ENCODE measurements at places on chromosomes 7 and 10.

GRCh38 chr7:54964136-54964535 is 54.7 kb upstream of the EGFR start:
- no peaks in the 10 kb centered on the region for H3K27me3 ChIP-seq
- DNase-seq: no peak
- H3K4me1 ChIP-seq: no peaks in the 10 kb centered on the region

DNA sequence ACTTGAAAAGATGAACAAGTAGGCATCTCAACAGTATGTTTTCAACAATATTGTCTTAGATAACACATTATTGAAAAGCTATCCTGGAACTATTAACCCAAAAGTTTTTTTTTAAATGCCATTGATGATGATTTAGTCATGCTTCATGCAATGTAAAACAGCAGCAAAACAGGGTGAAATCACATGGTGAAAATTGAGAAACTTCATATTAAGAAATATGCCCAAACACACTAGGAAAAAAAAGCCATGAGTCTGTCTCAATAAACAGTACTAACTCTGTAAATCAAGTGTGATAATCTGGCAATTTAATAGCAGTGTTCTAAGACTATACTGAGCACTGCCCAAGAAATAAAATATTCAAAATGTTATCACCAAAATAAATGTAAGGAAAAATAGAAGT is 613.1 kb downstream of the KCNMA1 start:
- DNase-seq: no peak
- H3K36me3 ChIP-seq: no peaks in the 10 kb centered on the region
- H3K27me3 ChIP-seq: peaks cover 6% of the 10 kb centered on the region
- no peak overlapping the region for H3K4me3 ChIP-seq
- H3K4me1 ChIP-seq: no peaks in the 10 kb centered on the region
- H3K27ac ChIP-seq: no peak overlapping the region

DNA sequence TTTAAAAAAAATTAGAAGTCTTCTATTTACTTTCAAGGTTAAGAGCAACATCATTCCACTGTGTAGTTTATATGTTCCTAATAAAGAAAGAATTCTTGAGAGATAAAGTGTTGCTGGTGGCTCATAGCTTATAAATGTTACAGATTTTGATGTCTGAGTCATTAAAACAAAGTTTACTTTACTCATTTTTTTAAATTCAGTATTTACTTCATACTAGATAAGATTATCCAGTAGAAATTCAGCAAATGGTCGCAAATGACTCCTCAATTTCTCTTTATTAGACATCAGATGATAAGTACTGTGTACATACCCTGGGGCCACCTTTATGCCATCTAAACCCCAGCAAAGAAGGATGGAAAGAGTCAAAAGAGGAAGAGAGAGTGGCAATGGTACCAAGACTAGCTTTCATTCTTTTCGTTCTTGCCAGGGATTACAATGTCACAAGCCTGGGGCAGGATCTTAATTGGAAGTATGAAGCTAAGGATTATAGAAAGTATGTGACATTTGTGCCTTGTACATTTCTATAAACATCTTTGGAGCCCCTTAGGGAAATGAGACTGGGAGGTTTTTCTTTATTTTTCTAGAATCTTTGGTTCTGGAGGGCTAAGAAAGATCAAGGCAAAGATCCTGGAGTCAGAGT is 206.1 kb downstream of the CHRM2 start:
- no peak overlapping the region for H3K27ac ChIP-seq
- H3K36me3 ChIP-seq: no peaks in the 10 kb centered on the region
- no peak for DNase-seq
- H3K4me1 ChIP-seq: no peaks in the 10 kb centered on the region

- no peaks in the 10 kb centered on the region for H3K4me1 ChIP-seq
- no peak overlapping the region for H3K4me3 ChIP-seq
- DNase-seq: no peak
- no peaks in the 10 kb centered on the region for H3K36me3 ChIP-seq
Observed at GRCh38 chr10:133335246-133336117, 1.2 kb downstream of the CALY start.

DNA sequence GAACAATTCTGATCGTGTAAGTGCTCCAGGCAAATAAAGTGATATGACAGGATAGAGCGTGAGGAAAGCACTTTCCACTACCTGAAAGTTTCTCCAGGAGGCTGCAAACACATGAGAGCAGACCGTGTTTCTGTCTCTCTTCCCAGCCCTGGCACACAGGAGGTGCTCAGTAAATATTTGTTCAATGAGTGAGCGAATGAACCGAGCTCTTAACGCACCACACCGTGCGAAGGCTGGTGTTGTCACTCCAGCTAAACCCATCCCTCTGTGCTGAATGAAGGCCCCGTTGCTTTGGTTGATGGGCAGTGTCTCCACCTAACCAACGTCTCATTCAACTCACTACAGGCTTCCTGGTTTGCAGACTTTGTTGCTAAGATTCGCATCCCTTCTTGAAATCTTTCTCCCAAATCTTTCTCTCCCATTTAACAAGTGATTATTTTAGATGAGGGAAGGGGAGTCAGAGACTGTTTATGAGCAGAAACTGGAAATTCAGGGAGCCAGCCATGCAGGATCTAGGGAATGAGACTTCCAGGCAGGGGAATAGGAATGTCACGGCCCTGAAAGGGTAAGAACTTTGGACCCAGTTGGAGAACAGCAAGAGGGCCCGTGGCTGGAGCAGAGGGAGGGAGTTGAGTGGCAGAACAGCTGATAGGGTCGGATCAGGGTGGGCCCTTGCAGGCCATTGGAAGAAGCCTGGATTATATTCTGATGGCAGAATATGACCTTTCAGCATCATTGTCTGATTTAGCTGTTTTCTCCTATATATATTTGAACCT is 282.6 kb downstream of the CAMK1D start:
- no peak overlapping the region for H3K4me3 ChIP-seq
- no peak overlapping the region for H3K27ac ChIP-seq
- peaks cover 9% of the 10 kb centered on the region for H3K4me1 ChIP-seq
- H3K27me3 ChIP-seq: no peaks in the 10 kb centered on the region
- DNase-seq: no peak

DNA sequence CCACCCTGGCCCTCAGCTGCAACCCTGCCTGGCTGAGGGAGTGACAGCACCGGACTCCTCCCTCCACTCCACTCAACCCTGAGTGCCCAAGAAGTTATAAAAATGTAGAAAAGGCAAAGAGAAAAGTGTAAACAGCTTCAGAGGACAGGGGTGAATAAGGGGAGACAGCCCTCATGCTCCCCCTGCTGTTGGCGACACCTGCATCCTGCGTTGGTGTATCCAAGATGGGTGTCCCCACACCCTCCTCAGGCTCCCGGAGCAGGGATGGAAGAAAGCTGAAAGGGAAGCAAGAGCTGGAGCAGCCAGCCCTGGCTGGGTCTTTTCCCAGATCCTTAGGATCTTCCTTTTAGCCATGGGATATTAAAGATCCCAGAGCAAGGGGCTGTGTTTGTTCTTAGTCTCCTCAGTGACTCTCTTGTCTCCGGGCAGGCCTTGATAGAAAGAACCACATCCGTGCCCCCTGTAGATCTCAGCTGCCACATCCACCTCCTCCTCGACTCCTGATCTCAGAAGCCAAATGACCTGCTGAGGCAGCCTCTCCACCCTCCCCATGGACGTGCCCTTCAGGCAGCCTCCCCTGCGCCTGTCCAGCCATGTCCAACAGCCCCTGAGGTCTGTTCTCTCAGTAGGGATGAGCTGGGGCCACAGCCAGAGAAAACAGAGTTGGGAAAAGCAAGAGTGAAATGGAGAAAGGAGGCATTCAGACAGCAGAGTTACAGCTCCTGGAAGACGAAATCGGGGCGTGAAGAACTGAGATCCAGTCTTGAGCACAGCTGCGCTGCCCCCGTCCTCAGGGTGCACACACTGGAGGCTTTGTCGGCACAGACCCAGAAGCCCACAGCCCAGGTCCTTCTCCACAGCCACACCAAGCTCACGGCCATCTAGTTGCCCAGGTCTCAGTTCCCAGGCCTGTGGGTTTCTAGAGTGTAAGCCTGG is 6.8 kb downstream of the FAM131B start:
- peaks cover 20% of the 10 kb centered on the region for H3K27me3 ChIP-seq
- no peaks in the 10 kb centered on the region for H3K36me3 ChIP-seq
- H3K27ac ChIP-seq: no peak overlapping the region
- no peak overlapping the region for H3K4me3 ChIP-seq
- DNase-seq: no peak

DNA sequence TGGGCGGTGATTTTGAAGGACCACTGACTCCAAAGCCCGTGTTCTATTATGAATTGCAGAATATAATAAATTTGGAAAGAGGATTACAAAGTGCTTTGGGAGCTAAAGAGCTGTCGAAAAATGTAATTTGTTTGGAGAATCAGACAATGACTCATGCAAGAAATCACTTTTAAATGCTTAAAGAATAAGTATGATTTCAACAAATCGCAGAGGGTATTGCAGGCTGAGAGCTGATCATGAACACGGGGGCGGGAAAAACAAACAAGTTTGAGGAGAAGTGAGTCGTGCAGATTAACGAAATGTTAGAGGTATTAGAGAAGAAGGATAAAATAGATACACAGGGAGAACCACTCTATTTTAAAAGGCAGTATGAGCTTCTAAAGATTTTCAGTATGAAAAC is 4.9 kb upstream of the HACD1 start:
- H3K27me3 ChIP-seq: no peaks in the 10 kb centered on the region
- H3K4me1 ChIP-seq: peaks cover 11% of the 10 kb centered on the region
- no peak overlapping the region for H3K4me3 ChIP-seq

DNA sequence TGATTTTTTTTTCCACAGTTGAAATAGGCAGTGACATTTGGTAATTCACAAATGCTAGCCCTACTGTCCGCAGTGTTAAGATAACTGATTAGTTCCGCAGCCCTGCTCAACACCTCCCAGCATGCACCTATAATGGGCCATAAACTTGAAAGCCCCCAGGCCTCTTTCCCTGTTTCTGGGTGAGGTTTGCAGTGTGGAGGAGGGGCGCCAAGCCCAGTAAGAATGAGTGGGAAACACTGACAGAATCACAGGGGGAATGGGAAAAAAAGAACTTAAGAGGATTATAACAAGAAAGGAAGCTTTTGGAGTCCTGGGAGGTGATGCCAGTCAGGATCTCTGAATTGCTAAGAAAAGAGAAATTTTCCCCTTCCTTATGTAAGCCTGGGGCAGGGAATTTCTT is 39.6 kb upstream of the SP8 start:
- H3K4me1 ChIP-seq: no peaks in the 10 kb centered on the region
- H3K4me3 ChIP-seq: no peak overlapping the region
- H3K36me3 ChIP-seq: no peaks in the 10 kb centered on the region
- no peak overlapping the region for H3K27ac ChIP-seq

GRCh38 chr10:104109908-104110662 is 11.9 kb upstream of the SFR1 start:
- peaks cover 13% of the 10 kb centered on the region for H3K27me3 ChIP-seq
- H3K4me3 ChIP-seq: no peak overlapping the region
- no peaks in the 10 kb centered on the region for H3K4me1 ChIP-seq
- DNase-seq: no peak
- H3K27ac ChIP-seq: no peak overlapping the region

- H3K36me3 ChIP-seq: no peaks in the 10 kb centered on the region
- H3K4me3 ChIP-seq: no peak overlapping the region
- H3K27ac ChIP-seq: no peak overlapping the region
- DNase-seq: no peak
- no peaks in the 10 kb centered on the region for H3K27me3 ChIP-seq
Observed at GRCh38 chr7:98760201-98760651, 109.6 kb downstream of the TMEM130 start.

GRCh38 chr10:95467162-95467599 is 94.0 kb downstream of the SORBS1 start:
- peaks cover 9% of the 10 kb centered on the region for H3K27me3 ChIP-seq
- H3K4me3 ChIP-seq: no peak overlapping the region
- DNase-seq: no peak
- no peaks in the 10 kb centered on the region for H3K4me1 ChIP-seq
- H3K36me3 ChIP-seq: no peaks in the 10 kb centered on the region
- H3K27ac ChIP-seq: no peak overlapping the region

DNA sequence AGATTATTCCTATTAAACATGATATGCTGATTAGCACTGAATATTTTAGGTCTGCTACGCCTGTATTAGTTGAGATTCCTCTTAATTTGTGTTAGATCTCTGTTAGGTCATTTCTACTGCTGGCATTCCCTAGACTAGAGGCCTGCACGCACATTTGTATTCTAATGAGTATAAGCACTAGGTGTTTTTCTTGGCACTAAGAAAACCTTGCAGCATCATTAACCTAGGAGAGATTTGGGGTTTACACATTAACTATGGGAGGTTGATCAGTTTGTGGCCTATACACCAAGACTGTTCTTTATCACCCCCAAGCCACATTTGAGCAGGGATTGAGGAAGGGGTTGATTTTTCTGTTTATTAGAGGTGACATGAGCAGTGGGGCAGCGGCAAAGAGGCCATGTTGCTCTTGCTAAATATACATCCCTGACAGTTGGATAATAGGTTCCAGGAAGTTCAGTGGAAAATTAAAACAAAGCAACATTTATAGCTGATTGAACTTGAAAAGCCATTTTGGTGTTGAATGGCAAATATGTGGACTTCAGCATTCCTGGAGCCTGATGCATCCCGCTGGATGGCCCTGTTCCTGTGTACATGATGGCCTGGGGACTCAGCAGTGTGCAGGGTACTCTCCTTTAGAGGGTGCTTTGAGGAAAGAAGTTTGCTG is 65.2 kb downstream of the GBF1 start:
- H3K36me3 ChIP-seq: peaks cover 10% of the 10 kb centered on the region
- no peak for DNase-seq
- H3K27ac ChIP-seq: no peak overlapping the region
- H3K4me3 ChIP-seq: no peak overlapping the region
- H3K27me3 ChIP-seq: no peaks in the 10 kb centered on the region

DNA sequence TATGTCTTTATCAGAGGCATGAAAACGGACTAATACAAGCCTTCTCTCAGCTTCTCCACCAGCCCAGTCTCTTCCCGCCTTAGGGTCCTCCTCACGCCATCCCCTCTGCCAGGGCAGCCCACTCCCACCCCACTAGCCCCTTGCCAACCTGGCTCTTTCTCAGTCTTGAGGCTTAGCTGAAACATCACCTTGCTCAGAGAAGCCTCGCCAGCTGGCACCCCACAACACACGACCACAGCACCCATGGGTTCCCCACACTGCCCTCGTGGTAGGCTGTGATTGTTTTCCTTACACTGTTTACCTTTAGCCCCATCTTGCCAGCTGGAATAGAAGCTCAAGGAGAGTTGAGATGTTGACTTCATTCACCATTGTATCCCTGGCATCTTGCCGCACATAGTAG is 44.4 kb downstream of the GPAM start:
- no peaks in the 10 kb centered on the region for H3K4me1 ChIP-seq
- H3K27me3 ChIP-seq: no peaks in the 10 kb centered on the region
- H3K27ac ChIP-seq: no peak overlapping the region
- DNase-seq: no peak
- no peak overlapping the region for H3K4me3 ChIP-seq
